ENCODE measurements at places on chromosomes 5 and 9.

DNA sequence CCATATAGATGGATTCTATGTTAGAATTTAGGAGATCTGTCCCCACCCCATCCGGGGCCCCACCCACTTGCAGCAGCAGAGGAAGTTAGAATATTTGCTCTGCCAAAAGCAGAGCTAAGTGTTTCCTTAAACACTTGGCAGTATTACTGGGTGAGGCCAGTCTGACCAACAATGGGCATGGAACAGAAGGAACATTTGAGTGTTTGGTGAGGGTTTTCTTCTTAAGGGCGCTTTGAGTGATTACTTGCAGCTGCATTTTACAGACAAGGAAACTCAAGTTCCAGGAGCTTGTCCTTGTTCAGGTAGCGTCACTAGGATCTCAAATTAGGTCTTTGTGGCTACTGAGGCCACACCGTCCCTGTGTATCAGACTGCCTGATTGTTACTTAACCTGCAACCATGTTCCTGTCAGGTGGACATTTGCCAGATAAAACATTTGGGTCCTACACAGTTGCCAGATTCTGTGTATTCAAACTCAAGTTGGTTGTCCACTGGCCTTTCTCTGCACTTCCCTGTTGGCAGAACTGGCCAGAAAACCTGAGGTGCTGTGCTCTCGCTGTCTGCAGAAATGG is 59.3 kb downstream of the SLC46A2 start:
- DNase-seq, result peak; percentile 58

- DNase-seq, result peak; percentile 74
Observed at GRCh38 chr9:122949696-122950095, 8.9 kb downstream of the RABGAP1 start.

GRCh38 chr5:149326611-149327010 is 18.7 kb upstream of the GRPEL2 start:
- DNase-seq, result no peak

GRCh38 chr9:131697908-131698617 is 41.8 kb downstream of the RAPGEF1 start:
- DNase-seq, result peak; percentile 84

DNA sequence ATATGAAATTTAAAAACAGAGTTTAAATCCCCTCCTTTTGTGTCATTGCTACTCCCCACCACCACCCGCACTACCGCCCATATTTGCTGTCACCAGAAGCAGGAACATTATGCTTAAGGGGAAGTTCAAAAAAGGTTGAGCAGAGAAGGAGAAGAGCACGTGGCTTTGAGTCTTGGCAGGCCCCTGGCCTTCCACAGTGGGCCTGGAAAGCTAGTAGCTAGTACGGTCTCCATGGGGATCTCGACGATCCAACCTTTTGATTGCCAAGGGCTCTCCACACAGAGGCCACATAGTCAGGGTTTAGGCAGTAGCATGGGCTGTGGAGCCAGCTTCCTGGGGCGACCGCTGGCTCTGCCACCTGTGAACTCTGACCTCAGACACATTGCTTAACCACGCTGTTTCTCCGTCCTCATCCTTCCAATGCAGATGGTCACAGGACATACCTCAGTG is 90.1 kb downstream of the GOLPH3 start:
- DNase-seq, result peak; percentile 41

DNA sequence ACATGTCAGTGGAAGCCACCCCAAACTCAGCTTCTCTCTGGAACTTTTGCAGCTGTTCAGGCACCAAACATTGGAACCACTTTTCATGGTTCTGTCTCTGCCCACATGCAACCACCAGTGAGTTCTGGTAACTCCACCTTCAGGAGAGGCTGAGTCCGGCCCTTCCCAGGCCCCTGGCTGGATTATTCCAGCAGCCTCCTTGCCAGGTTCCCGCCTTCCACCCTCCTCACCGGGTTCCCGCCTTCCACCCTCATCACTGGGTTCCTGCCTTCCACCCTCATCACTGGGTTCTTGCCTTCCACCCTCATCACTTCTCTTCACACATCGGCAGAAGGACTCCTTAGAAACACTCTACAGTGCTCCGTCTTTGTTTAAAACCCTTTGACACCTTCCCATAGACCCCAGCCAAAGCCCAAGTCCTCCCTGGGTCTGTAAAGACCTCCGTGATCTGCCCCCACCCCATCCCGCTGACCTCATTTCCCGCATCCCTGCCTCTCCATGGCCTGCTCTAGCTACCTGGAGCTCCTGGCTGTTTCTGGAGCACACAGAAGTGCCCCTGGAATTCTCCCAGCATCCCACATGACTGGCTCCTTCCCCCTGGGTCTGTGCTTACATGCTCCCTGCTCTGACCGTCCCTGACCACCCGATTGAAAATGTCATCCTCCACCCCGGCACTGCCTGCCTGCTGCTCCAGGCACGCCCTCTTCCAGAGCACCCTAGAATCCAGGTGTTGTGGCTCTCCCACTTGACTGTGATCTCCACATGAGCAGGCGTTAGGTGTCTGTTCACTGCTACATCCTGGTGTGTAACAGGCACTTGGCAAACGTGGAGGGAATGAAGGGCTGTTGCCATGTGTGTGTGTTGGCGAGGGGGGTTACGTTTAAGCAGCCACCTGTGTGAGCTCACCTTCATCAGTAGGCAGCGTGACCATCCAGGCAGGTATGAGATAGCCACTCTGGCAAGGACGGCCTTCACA is 17.7 kb downstream of the ROPN1L start:
- no peak for DNase-seq

- DNase-seq, result no peak
Observed at GRCh38 chr5:174699131-174699530, 25.3 kb upstream of the MSX2 start.

- DNase-seq, result peak; percentile 86
Observed at GRCh38 chr5:77156379-77156778, 54.1 kb upstream of the PDE8B start.

DNA sequence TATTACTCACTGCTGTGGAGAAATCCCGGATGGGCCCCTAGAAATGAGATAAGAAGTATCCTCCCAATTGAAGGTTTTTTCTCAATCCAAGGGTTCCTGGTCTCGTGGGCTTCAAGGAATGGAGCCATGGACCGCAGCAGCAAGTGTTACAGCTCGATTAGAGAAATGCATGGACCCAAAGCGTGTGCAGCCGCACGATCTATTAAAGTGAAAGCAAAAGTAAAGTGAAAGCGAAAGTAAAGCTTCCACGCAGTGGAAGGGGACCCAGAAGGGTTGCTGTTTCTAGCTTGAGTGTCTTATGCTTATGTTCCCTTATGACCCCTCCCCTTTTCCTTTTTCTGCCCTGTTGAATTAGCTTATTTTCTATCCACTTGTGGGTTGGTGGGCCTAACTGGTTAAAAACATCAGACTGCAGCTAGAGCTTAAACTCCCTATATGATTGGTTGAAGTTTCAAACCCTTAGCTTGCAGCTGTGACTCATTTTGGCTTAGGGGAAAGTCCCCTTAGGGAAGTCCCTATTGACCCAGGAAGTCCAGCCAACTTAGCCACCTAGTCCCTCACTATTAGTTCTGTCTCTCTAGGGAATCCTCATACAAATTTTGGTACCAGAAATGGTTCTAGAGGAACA is 1111.8 kb downstream of the TAF11L14 start:
- DNase-seq, result peak; percentile 50

GRCh38 chr5:172921906-172922305 is 37.3 kb upstream of the RPL26L1 start:
- DNase-seq, result no peak

DNA sequence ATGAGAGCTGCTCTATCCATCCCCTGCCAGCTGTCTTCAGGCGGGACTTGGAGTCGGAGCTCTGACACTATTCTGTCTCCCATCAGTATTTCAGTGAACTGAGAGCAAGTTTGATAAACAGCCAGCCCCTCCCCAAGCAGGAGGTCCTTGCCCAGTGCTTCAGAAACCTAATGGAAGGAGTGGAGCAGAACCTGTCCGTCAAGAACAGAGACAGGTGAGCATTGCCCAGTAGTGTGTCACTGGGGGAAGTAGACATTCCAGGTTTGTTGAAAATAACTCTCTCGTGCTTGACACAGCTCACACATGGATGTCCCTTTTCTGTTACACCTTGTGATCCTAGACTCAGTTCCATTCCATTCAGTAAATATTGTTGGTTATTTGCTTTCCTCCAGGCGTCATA is 13.2 kb upstream of the TLX3 start:
- no peak for DNase-seq

DNA sequence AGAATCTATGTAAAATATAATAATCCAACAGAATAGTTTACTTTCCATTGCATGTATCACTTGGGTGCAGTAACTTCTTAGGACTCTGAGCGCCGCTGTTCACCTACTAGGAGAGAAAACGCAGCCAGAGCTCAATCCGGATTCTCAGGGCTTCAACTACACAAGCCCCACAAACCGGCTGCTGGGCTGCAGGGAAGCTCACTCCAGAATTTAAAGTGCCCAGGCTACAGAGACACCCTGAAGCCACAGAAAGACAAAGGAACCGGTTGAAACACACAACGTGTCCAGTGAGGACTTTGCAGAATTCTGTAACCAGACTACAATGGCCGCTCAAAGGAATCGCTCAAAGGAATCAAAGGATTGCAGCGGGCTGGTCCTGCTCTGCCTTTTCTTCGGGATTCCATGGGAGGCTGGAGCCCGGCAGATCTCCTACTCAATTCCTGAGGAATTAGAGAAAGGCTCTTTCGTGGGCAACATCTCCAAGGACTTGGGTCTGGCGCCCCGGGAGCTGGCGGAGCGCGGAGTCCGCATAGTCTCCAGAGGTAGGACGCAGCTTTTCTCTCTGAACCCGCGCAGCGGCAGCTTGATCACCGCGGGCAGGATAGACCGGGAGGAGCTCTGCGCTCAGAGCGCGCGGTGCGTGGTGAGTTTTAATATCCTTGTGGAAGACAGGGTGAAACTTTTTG is at the start of gene PCDHGA10:
PCDHGA10 (plus strand) TSS at position 134 of the 686 bp plus-strand sequence; CDS start at position 323, 189 bp downstream.
- peak; percentile 12 for DNase-seq

DNA sequence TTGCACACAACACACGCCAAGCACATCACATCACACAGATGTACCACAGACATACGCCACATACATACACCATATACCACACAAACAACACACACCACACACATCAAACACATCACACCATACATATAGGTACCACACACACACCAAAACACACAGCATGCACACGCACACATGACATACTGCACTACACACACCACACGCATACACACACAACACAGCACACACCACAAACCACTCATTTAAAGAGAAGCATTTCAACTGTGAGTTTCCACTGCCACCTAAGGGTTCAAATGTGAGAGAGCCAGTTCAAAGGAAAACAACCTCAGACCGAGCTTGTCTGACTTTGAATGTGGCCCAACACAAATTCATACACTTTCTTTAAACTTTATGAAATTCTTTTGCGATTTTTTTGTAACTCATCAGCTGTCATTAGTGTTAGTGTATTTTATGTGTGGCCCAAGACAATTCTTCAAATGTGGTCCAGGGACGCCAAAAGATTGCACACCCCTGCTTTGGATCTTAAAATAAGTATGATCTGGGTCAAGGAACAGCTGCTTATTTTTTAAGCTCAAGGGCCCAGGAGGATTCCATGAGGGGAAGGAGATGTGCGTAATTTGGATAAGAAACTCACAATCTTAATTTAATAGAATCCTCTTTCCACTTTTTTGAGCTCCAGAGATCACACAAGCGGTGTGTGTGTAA is 494.6 kb downstream of the GADD45G start:
- peak; percentile 75 for DNase-seq

- DNase-seq, result no peak
Observed at GRCh38 chr5:27311544-27311943, 273.2 kb upstream of the CDH9 start.

DNA sequence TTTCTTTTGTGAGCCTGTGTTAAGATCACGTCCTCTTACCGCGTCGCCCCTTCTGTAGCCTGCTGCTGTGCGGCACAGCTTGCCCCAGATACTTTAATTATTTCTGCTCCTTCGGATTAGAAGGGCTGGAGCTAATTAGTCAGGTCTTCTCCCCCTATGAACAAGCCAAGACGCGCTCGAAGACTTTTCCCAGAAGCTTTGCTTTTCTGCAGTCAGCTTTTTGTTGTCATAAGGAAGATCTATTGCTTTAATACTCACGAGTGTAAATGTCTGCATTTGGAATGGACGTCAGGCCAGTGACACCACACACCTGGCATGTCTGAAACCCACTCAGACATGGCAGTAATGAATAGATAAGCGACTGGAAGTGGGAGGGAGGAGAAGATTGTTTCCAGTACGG is 37.0 kb downstream of the PRUNE2 start:
- DNase-seq, result no peak

DNA sequence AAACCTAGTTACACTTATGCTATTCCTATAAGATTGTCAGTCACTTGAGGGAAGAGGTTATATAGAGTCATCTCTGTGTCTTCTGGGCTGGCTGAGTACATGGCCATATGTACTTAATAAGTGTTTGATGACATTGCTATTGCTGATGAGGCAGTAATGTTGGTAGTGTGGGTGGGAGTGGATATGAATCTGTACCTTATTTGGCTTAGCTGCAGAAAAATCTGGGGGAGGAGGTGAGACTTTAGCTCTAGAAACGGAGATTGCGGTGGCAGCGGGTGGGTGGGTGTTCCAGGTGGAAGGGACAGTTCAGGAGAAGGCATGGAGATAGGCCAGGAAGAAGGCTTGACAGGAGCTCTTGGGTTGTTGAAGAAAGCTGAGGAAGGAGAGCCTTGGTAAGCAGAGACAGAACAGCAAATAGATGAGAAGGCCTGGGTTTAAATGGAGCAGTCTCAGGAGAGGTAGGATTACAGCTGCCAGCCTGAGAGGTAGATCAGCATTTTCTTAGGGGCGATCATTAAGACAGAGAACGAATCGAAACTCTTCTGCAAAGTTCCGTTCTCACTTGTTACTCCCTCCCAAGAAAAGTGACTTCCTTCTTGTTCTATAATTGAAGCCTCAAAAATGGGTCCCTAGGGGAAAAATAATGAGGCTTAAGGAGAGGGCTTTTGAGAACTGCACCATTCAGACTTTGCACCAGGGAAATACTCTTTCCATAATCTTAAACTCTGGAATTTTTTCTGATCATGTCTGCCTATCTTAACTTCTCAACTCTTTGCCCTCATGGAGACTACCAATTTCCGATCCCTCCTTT is 160.5 kb downstream of the UNC13B start:
- no peak for DNase-seq

DNA sequence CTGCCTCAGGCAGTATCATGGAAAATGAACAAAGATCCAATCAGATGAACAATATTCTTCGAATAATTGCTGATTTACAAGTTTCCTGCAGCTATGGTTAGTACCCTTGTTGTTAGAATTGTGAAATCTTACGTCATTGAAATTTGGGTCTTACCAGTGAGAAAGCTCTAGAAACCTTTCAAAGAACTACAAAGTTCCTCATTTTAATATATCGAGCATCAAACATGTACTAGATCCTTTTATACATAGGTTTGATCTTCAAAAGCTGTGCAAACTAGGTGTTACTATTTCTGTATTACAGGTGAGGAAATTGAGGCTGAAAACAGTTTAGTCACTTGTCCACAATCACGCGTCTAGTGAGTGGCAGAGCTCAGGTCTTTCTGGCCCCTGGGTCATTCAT is 43.7 kb upstream of the ANGPTL2 start:
- DNase-seq, result no peak

- DNase-seq, result no peak
Observed at GRCh38 chr9:35616681-35617459, 1.3 kb downstream of the CD72 start.

- DNase-seq, result no peak
Observed at GRCh38 chr5:94969174-94969573, 315.7 kb downstream of the MCTP1 start.
